Stimulated activated CD8-positive, alpha-beta memory T cell treated with anti-CD3 and anti-CD28 coated beads, Interleukin-7, amount 100 ng/mL, for 24 hours (primary cell): ENCODE measurements at places on chromosomes 7 and 10.

DNA sequence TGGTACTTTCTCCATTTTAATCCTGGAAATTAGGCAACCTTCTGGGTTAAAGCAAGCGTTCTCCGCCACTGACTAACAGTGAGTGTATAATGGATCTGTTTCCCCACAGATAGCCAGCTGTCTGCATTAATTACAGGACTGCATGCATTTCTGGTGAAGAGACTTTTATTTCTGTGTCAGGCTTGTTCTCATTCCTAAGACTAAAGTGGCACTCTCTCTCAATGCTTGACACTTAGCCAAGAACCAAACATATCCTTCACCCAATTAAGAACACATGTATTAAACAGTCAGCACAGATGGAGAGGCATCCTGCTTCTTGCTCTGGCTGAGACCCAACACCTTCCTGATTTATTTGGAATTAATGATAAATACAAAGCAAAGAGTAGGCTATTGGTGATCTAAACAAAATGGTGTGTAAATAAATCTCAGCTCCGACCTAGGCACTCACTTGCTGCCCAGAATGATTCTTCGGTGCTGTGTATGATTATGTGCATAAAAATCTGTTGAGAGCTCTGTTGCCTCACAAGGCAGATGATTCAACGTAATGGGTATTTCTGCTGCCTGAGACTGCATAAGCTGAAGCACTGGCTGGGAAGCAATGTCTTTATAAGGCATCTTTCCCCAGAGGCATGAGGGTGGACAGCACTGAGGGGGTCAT lies 16.8 kb downstream of the CALU start:
- DNase-seq: no peak

- DNase-seq: no peak
Observed at GRCh38 chr10:71345694-71346093, 26.6 kb downstream of the SLC29A3 start.

GRCh38 chr7:69640216-69640615 lies 41.9 kb downstream of the AUTS2 start:
- DNase-seq: no peak

GRCh38 chr10:93542358-93542791 lies 24.1 kb upstream of the FFAR4 start:
- no peak for DNase-seq

- DNase-seq: no peak
Observed at GRCh38 chr7:12032146-12032545, 178.9 kb upstream of the TMEM106B start.

- DNase-seq: no peak
Observed at GRCh38 chr10:127278001-127278400, 81.6 kb upstream of the INSYN2A start.

DNA sequence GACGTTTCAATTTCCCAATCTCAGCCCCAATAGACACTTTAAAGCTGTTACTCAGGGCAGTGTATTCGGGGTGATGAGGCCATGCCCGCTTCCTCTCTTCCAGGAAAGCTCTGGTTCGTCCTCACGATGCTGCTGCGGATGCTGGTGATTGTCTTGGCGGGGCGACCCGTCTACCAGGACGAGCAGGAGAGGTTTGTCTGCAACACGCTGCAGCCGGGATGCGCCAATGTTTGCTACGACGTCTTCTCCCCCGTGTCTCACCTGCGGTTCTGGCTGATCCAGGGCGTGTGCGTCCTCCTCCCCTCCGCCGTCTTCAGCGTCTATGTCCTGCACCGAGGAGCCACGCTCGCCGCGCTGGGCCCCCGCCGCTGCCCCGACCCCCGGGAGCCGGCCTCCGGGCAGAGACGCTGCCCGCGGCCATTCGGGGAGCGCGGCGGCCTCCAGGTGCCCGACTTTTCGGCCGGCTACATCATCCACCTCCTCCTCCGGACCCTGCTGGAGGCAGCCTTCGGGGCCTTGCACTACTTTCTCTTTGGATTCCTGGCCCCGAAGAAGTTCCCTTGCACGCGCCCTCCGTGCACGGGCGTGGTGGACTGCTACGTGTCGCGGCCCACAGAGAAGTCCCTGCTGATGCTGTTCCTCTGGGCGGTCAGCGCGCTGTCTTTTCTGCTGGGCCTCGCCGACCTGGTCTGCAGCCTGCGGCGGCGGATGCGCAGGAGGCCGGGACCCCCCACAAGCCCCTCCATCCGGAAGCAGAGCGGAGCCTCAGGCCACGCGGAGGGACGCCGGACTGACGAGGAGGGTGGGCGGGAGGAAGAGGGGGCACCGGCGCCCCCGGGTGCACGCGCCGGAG lies 2.6 kb downstream of the GJD4 start:
- DNase-seq: no peak

DNA sequence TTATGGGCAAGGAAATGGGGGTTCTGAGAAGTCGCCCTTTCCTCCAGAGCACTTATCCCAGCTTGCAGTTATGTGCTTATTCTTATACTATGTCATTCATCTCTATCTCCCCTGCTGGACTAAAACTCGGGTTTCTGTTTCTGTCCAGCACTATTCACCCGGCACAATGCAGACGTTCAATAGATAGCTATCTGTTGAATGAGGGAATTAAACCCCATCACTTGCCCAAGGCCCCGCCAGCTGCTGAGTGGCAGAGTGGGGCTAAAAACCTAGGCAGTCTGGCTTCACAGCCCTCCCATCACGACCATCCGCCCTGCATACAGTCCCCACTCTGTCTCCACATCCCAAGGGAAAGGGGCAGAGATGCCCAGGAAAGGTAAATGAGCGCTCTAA lies 5.4 kb downstream of the SLIT1 start:
- no peak for DNase-seq

DNA sequence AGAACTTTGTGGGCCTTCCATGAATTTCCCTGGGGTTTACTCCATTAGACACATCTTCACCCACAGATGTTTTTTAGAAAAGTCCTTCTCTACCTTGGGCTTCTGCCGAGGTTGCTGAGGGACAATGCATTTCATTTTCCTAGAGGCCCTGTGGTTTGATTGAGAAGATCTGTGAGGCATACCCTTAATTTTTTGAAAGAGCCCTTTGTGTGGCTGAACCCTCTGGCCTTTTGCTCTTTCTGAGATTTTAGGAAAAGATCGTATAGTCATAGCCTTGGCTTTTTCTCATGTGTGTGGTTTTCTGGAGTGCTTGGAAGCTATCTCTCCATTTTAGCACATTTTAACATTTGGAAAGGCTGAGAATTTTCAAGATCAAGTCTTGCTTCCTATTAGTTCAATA lies 119.8 kb upstream of the LYZL1 start:
- no peak for DNase-seq
